ENCODE measurements at places on chromosomes 7 and 10.

- DNase-seq, result no peak
Observed at GRCh38 chr7:105816954-105817615, 59.3 kb downstream of the ATXN7L1 start.

DNA sequence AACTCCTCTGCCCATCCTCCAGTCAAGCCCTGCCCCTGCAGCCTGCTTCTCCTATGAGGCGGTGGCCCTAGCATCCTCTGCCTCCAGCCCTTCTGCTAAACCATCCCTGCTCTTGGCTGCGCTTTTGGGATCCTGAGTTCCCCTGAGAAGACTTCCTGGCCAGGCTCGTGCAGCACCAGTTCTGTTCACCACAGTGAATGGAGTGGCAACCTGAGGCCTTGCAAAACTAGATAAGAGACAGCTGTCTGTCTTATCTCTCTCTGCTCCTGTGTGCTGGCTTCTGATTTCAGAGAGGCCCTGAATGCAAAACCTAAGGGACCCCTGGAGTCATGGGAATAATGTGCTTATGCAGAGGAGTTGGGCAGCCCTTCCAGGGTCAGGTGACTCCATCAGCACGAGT, 119.2 kb downstream of the TMEM178B start:
- DNase-seq, result no peak

DNA sequence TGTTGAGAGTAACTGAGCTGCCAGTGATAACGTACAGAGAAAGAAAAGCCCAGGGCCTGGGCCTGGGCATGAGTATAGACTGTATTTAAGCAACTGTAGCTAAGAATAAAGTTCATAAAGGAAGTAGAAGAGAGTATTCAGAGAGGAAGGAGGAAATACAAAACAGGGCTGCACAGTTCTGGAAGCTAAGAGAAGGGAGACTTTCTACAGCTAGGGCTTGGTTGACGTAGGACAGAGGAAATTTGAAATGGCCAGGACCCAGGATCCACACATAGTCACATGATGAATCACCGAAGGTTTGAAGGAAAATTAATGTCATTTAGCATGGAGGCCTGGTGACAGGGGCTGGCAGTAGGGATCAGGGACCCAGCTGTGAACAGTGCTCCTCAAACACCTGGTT, 66.7 kb downstream of the ARL4A start:
- no peak for DNase-seq

DNA sequence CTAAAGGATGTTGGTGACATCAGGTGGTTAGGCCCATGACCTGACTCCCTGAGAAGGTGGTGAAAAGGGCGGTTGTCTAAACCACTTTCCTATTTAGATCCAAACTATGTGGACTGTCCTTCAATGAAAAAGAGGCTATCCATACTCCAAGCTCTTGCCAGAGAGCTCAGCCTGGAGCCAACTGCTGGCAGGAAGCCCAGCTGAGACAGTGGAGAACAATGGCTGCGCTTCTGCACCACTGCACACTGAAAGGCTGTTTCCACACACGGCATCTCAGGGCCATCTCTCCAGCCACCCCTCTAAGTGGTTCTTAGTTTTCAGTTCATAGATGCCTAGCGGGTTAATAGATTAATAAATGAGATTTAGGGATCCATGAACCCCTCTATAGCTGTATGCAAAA, 488.8 kb upstream of the ZMIZ1 start:
- peak; percentile 12 for DNase-seq

DNA sequence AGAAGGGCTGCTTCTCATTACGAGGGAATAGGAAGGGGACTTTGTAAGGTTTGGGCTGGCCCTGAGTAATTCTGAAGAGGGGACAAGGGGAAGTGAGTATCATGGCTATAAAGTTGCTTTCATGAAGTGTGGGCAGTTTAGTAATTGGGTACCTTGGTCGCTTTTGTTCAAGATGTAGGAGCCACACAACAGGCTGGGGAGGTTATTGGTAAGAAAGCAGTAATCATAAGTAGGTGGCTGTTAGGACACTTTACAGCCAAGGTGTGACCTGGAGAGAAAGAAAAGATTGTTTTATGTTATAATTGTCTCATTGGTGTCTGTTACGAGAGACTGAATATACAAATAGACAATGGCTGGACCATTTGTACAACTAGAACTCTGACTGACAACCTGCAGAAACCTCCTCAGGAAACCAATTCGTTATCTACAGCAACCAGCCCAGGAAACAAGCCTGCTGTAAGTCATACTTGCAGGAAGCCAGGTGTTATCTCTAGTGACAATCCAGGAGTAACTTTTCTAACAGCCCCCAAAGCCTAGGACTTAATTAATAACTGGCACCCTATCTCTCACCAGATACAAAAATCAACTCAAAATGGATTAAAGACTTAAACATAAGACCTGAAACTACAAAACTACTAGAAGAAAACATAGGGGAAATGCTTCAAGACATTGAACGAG, 5.0 kb upstream of the CCM2 start:
- no peak for DNase-seq

DNA sequence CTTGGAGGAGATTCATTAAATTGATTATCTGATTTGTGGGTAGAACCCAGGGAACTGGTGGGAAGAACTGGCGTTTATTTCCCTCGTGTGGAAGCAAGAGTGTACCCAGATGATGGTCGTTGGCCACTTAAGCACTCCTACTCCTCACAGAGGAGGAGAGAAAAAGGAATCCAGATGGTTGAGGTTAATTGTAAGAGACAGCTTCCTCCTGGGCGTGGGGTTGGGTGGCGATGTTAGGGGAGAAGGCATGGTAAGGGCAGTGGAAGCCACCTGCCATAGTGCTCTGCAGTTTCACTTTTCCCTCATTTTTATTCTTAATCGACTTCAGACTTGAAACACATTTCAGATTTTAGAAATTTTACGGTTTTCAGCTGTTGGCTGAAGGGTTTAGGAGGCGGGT, 104.1 kb downstream of the DOCK1 start:
- DNase-seq, result no peak

DNA sequence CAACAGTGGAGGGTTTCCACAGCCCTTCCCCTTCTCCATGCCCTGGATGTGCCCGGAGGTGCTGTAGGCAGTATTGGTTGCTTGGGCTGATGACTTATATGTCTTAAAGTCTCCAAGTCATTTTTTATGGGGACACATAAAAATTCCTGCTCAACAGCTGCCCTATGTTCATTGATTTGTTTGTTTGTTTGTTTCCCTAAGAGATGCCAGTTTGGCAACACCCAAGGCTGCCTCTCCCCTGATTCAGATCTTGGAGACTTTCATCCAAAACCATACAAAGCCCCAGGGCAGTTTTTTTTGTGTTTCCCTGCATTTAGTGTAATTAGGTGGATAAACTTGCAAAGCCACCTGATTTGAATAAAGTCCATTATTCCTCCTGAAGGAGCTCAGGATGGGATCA, 115.3 kb downstream of the PLPP4 start:
- no peak for DNase-seq

GRCh38 chr10:133270773-133271297, 5.8 kb downstream of the ADAM8 start:
- no peak for DNase-seq

- no peak for DNase-seq
Observed at GRCh38 chr10:1745780-1746456, 8.6 kb upstream of the ADARB2 start.

- DNase-seq, result no peak
Observed at GRCh38 chr10:81603106-81603620, 271.8 kb upstream of the NRG3 start.
